ENCODE measurements at places on chromosomes 1 and 21.

DNA sequence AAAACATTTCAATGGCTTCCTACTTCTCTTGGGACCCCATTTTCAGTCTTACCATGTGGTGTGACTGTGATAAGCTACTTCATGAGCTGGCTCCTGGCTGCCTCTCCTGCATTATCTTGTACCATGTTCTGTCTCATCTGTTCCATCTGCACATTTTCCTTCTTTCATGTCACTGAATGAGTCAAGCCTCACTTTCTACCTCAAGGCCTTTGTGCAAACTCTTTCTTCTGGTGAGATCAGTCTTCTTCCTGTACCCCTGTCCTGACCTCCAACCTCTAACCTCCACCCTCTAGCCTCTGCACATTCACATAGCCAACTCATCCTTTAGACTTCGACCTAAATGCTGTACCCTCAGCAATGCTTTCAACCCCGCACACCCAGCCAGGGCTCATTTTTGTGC, 9.6 kb upstream of the FAM78B start:
- no peak for DNase-seq

- DNase-seq: no peak
Observed at GRCh38 chr1:197660389-197660788, 114.9 kb downstream of the DENND1B start.

DNA sequence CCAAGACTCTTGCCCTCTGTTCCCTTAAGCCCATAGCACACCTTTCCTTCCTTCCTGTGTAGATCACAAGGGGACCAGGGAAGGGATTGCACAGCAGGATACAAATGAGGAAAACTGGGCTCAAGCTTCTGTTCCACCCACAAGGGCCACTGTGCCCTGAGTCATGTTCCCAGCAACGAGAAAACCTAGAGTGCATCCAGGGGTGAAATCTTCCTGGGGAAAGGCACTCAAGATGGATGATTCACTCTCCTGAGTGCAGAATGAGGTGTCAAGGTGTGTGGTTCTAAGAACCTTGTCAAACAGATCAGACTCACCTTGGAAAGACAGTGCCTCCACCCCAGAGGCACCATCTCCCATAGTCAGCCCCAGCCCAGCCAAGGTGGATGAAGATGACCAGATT, 40.7 kb upstream of the EYA3 start:
- DNase-seq: no peak

- no peak for DNase-seq
Observed at GRCh38 chr1:47830641-47831333, 166.4 kb downstream of the TRABD2B start.

GRCh38 chr1:2571348-2571747, 15.2 kb downstream of the TNFRSF14 start:
- no peak for DNase-seq

DNA sequence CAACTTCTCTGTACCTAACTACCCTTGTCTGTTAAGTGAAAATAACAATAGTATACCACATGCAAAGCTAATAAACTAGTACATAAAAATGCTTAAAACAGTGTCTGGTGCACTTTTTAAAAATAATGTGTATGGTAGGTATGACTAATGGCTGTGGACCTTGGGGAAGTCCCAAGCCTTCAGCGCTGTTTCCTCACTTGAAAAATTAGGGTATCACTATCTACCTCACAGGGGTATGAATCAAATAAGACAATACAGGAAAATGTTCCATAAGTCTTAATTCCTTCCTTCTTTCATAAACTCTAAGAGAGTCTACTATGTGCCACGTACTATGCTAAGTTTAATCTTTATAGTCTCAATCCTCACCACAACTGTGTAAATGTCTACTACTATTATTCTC, 32.0 kb downstream of the EGLN1 start:
- DNase-seq: no peak

GRCh38 chr1:99648107-99648506, 2.2 kb downstream of the PALMD start:
- DNase-seq: peak; percentile 16

- DNase-seq: no peak
Observed at GRCh38 chr21:25788677-25789076, 53.9 kb downstream of the GABPA start.

- no peak for DNase-seq
Observed at GRCh38 chr1:11044849-11045427, 2.1 kb downstream of the MASP2 start.

DNA sequence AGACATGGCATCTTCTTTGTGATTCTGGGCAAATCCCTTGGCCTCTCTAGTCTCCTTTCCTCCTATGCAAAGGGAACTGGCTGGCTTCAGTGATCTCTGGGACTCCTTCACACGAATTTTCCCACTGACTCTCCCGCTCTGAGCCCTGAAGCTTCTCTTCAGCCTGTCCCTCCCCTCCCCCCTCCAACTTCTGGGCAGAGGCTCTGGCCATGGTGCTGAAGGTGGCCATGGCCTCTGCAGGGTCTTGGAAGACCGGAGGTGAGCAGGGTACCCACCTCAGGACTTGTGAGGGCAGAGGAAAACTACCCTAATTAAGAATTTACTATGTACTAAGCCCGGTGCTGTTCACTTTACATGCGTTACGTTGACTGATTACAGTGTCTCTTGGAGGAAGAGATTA, 29.4 kb upstream of the POU3F1 start:
- DNase-seq: peak; percentile 75
